Adrenal gland (tissue), 19 donors: ENCODE measurements at places on chromosomes 7 and 10.

DNA sequence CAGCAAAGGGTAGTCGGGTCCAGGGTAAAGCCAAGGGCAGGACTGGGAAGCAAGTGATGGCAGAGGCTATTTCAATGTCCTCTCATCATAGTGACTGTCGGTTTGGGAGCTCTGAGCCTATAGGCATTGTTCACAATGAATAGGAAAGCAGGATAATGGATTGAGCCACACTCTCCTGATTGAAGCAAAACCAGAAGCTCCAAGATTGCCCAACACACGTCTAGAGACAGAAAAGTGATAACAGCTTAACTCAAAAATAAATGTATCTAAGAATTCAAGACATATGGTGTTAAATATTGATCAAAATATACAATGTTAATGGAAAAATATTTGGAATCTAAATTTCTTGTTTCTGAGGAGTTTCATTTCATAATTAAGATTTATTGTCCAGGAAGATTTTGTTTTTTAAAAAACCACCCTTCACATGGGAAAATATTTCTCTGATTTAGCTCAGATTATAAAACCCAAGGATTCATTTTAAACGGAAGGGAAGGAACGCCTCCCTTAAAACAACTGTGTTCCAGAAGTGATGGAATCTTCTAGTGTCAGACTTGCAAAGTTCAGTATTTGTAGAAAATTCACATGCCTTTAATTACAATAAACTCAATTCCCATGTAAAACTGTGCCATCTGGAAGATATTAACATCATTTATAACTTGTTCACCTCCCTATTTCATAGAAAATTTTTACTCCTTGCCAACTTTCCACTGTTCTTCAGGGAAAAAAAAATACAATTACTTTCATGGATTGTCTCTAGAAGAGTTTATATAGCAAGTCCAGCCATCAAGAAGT lies 54.5 kb downstream of the NRP1 start:
- no peak overlapping the region for H3K27ac ChIP-seq
- H3K27me3 ChIP-seq, result no peaks in the 10 kb centered on the region
- no peak overlapping the region for H3K4me3 ChIP-seq
- no peak for DNase-seq
- H3K36me3 ChIP-seq, result no peaks in the 10 kb centered on the region
- no peaks in the 10 kb centered on the region for H3K4me1 ChIP-seq

DNA sequence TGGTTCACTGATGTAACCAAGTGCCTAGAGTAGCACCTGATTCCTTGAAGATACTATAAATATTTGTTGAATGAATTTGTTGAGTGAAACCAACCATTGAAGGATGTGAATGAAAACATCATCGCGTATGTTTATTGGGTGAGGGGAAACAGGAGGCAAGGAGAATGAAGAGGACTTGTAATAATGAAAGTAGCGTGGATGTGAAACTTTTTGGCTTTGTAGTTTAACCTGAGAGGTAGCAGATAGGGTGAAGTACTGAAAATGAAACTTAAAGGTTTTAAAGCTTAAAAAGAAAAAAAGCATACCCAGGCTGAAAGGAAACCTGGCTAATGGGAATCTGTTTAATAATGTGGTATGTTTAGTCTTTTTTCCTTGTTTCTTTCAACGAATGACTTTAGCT lies 5.2 kb downstream of the CCNY start:
- H3K27ac ChIP-seq, result no peak overlapping the region
- peaks cover 43% of the 10 kb centered on the region for H3K4me1 ChIP-seq
- H3K4me3 ChIP-seq, result no peak overlapping the region
- H3K27me3 ChIP-seq, result no peaks in the 10 kb centered on the region

DNA sequence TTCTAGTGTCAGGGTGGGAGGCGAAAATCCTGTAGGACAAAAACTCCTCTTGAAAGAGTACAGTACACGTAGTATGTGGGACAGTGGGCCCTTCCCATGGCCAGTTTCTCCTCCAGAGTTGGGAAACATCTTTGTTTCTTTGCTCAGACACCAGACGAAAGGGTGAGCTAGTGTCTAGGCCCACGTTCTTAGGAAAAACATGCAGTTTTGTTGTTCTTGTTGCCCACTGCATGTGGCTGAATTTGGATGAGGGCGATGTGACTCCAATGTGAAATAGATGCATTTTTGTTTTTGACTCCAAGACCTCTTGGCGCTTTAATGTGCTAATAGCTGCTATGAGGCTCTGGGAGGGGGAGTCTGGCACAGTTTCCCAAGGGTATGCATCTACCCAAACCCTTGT lies 100.8 kb downstream of the ATXN7L1 start:
- H3K27me3 ChIP-seq, result no peaks in the 10 kb centered on the region
- peak overlapping the region; percentile 58 for H3K27ac ChIP-seq
- H3K36me3 ChIP-seq, result no peaks in the 10 kb centered on the region
- peaks cover 17% of the 10 kb centered on the region for H3K4me1 ChIP-seq
- H3K4me3 ChIP-seq, result no peak overlapping the region

- no peak overlapping the region for H3K4me3 ChIP-seq
- H3K4me1 ChIP-seq, result peaks cover 8% of the 10 kb centered on the region
- no peak for DNase-seq
- no peaks in the 10 kb centered on the region for H3K36me3 ChIP-seq
Measured at GRCh38 chr7:26658389-26659084, 205.9 kb downstream of the SKAP2 start.

GRCh38 chr7:89914711-89915110 lies 239.6 kb upstream of the STEAP1 start:
- no peaks in the 10 kb centered on the region for H3K27me3 ChIP-seq
- no peak overlapping the region for H3K4me3 ChIP-seq
- no peak for DNase-seq

DNA sequence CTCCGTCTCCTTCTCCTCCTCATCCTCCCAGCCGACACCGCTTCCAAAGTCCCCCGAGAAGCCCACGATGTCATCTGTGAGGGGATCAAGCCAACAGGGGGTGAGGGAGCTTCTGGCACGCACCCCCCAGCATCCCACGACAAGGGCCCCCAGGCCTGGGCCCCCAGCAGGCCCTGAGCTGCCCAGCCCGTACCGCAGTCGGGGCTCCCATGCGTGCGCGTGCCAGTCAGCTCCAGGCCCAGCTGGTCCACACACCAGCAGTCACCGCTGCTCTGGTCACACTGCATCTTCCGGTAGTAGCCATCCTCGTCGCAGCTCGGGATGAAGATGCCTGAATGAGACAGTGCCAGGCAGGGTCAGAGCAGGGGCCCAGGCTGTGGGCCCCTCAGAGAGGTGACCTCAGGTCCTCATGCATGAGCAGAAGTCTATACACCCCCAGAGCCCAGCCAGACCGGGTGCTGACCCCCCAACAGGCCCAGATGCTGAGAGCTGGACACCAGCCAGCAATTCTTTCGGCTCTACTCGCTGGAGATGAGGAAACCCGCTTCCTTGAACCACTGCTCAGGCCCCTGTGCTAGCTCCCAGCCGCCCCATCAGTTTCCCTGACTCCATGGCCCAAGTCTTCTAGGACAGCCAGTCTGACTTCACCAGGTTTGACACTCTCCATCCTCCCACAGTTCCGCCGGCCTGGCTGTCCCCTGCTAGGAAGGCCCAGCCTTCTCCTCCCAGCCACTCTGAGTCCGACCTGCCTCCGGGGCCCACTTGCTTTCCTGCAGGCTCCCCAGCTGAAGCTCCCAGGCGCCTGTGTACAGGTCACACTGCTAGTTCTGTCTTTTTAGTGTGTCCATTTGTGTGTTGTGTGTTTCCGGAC lies 25.3 kb downstream of the SPOCK2 start:
- peaks cover 11% of the 10 kb centered on the region for H3K4me1 ChIP-seq
- H3K36me3 ChIP-seq, result no peaks in the 10 kb centered on the region
- no peak for DNase-seq
- no peaks in the 10 kb centered on the region for H3K27me3 ChIP-seq

DNA sequence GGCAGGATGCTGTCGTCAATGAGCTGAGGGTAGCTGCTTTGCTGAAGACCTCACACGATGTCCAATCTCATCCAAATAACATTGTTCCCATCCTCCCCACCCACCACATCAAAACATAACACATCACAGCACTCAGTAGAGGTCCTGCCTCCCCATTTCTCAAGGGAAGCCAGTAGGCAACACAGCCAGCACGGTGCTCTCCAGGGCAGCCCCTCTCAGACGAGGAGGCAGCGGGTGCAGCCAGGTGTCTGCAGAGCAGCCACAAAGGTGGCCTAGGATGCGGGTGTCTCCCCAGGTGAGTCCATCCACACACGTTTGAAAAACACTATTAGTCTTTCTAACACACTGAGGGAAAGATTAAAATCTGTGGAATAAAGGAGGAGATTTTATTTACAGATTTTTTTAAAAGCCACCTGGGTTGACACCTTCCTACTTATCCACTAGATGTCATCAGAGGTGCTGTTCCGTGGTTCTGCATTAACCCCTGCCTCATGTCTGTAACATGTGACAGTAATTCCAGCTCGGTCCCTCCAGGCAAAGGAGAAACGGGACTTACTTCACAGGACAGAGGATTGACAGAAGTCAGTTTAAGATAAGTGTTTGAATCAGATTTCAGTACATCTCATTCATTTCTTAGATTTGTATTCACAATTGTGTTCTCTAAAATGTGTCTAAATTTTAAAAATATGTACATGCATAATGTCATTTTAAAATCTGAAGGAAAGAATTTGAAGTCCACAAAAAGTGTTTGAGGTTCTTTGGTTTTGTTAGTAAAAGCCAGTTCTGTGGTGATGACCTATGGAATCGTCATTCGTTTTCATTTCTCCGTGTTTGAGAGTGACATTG lies 68.0 kb downstream of the LANCL2 start:
- no peaks in the 10 kb centered on the region for H3K4me1 ChIP-seq
- H3K36me3 ChIP-seq, result no peaks in the 10 kb centered on the region
- H3K27ac ChIP-seq, result no peak overlapping the region

- peak; percentile 55 for DNase-seq
- H3K27me3 ChIP-seq, result no peaks in the 10 kb centered on the region
- no peak overlapping the region for H3K4me3 ChIP-seq
- H3K27ac ChIP-seq, result no peak overlapping the region
Measured at GRCh38 chr10:75723319-75723980, 292.0 kb downstream of the LRMDA start.

GRCh38 chr10:129870474-129870757 lies 93.7 kb downstream of the EBF3 start:
- H3K36me3 ChIP-seq, result no peaks in the 10 kb centered on the region
- H3K4me3 ChIP-seq, result no peak overlapping the region
- no peaks in the 10 kb centered on the region for H3K4me1 ChIP-seq
- H3K27me3 ChIP-seq, result no peaks in the 10 kb centered on the region
- H3K27ac ChIP-seq, result no peak overlapping the region

- no peaks in the 10 kb centered on the region for H3K4me1 ChIP-seq
- DNase-seq, result no peak
- H3K27ac ChIP-seq, result no peak overlapping the region
- no peak overlapping the region for H3K4me3 ChIP-seq
- H3K36me3 ChIP-seq, result no peaks in the 10 kb centered on the region
Measured at GRCh38 chr7:46032942-46033341, 111.9 kb upstream of the IGFBP3 start.

DNA sequence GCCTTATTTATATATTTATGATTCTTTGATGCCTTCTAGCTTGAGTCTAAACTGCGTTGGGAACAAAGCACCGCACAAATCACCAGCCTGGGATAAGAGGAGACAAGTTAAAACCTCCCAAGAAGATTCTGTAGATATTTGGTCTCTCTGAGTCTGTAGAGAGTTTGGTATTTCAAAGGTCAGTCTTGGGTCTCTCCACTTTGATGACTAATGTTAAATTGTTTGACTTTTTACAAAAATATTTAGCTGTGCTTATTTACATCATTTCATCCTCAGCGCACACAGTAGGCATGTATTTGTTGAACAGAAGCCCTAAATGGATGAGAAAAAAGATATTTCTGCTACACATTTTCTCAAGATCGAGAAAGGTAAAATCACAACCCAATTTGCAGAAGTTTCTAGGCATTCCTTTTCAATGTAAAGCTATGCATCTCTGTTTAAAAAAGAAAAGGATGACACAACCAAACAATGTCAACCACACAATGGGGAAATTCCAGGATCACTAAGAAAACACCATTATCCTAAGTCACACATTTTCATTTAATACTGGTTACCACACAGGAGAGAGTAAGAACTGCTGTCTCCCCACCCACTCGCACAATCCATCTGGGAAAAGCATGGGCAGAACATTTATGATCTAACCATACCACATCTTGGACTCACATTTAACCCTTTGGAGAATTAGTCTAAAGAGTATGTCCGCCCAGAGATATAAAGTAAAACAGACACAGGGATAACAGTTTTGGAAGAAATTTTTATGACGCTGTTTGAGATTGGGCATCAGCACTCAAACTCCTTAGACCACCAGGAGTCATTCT lies 4.4 kb downstream of the CDK6 start:
- peak overlapping the region; percentile 89 for H3K27ac ChIP-seq
- no peaks in the 10 kb centered on the region for H3K36me3 ChIP-seq
- H3K4me1 ChIP-seq, result peaks cover 53% of the 10 kb centered on the region

DNA sequence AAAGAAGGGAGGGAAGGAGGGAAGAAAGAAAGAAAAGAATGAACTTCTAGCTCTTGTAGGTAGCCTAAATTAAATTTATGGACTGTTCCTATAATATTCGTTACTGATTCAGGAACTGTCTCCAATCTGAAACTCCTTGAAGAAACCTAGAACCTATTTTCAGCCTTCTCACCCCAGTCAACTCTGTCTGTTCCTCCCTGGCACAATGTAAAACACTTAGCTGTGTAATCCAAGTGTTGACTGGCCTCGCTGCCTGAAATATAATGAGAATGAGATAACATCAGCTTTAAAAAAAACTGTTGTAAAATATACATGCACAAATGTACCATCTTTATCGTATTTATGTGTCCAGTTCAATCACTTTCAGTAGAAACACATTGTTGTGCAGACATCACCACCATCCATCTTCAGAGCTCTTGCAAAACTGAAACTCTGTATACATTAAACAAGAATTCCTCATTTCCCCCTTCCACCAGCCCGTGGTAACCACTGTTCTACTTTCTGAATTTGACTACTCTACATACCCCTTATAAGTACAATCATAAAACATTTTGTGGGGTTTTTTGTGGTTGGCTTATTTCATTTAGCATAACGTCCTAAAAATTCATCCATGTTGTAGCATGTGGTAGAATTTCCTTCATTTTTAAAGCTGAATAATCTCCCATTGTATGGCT lies 6.3 kb upstream of the C7orf33 start:
- H3K27me3 ChIP-seq, result no peaks in the 10 kb centered on the region
- no peak overlapping the region for H3K27ac ChIP-seq
- DNase-seq, result no peak
- no peaks in the 10 kb centered on the region for H3K36me3 ChIP-seq
- no peaks in the 10 kb centered on the region for H3K4me1 ChIP-seq
- no peak overlapping the region for H3K4me3 ChIP-seq

DNA sequence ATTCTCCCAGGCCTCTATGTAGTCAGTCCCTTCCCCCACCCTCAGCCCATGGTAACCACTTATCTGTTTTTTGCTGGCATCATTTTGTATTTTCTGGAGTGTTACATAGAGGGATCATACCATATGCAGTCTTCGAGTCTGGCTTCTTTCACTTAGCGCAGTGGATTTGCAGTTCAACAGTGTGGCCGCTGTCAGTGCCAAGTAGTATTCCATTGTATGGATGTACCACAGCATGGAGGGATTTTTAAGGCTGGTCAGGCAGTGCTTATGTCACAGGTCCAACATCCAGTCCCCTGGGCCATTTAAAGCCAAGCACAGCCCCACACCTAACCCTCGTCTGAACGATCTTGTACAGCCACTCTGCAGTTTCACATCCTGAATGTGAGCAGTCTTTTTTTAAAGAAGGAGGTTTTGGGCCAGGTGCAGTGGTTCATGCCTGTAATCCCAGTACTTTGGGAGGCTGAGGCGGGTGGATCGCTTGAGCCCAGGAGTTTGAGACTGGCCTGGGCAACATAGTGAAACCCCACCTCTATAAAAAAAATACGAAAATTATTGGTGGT lies 121.8 kb downstream of the CUX1 start:
- DNase-seq, result no peak
- H3K27me3 ChIP-seq, result no peaks in the 10 kb centered on the region
- H3K4me3 ChIP-seq, result no peak overlapping the region
- H3K36me3 ChIP-seq, result no peaks in the 10 kb centered on the region
